Right cardiac atrium (tissue), 5 donors: ENCODE measurements at places on chromosomes 11 and 22.

- no peak for DNase-seq
Measured at GRCh38 chr11:113563766-113564526, 88.7 kb upstream of the DRD2 start.

DNA sequence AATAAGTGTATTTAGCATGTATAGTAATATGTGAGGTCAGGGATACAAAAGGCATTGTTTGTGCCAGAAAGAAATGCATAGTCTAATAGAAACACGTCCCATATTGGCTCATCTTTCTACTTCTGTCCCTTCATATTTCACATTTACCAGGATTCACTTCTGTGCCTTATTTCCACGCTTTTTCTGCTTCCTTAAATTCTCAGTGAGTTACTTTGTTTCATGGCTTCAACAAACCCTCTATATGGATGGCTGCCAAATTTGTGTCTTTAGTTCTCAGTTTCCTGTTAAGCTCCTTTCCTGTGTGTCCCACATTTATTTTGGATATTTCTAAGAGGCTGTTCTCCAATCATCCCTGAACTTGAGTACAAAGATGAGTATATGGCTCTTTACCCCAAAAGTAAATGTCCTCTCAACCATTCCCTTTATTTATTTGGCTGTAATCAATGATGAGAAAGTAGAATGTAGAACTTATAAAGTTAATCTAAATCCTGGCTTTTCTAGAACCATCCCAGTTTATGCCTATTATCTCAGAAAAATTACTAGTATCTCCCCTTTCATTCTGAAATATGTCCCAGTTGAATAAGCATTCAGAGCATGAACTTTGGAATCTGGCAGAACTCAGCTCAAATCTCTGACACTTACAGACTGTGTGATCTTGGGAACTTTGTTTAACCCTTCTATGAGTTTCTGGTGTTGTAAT lies 23.5 kb downstream of the OR8B12 start:
- DNase-seq = no peak

DNA sequence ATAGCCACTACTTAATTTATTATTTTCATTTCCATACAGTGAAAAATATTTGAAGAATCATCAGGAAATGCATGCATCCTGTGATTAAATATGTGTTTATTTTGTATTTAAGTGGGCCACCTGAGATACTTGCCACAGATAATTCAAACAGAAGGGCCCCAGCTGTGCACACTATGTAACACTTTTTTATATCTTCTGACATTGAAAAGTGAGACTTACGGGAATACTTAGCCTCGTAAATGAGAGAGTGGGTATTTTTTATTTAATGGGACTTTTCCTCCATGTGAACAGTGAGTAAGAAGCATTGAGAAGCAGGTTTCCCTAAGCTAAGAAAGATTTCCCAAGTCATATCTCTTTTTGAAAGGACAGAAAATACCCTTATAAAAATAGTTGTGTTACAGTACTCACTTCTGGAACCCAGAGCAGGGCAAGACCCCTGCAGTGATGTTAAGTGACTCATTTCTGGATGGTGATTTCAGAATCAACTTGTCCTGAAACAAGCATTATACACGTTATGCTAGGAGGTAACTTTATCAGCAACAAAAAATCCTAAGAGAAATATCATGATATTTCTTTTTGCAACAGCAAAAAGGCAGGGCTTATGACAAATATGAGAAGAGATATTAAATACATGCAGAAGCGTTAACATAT lies 478.1 kb upstream of the CHORDC1 start:
- DNase-seq = no peak

GRCh38 chr11:94924612-94925011 lies 48.7 kb downstream of the CWC15 start:
- no peak for DNase-seq

DNA sequence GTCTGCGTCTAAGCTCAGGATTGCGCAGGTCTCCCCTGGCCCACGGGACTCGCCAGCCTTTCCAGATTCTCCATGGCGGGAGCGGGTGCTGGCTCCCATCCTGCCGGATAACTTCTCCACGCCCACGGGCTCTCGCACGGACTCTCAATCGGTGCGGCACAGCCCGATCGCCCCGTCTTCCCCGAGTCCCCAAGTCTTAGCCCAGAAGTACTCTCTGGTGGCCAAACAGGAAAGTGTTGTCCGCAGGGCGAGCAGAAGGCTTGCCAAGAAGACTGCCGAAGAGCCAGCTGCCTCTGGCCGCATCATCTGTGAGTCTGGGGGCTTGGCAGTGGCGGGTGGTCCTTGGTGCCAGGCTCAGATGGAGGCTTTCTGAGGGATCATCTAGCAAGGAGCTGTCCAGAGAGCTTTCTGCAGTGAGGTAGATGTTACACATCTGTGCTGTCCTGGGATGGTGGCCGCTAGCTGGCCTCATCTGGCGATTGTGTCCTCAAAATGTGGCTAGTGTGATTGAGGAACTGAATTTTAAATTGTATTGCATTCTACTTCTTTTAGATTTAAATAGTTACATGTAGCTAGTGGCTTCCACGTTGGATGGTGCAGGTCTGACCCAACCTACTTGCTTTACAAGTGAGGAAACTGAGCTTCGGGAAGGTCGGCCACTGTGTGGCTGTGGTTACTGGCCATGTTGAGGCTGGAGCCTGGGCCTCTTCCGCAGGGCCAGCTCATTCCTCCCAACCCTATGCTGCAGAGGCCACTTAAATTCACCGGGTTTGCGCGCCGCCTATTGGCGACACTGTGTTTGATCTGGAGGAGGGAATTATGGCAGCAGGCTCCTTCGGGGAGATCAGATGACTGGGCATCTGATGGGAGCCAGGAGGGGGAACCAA lies 6.7 kb downstream of the INCENP start:
- peak; percentile 58 for DNase-seq

DNA sequence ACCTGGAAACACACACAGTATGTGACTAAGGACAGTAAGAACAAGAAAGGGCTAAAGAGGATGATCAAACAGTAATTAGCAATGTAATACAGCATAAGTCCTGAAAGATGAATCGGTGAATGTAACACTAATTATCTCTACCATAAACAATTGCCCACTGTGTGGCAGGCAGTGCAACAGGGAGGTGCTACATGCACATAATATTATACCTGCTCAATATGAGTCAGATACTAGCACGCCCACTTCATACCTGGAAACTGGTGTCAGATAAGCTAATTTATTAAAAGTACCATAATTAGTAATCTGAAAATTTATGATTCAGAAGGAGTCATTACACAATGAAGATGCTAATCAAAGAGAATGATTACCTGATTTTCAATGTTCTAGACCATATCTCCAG lies 14.9 kb downstream of the CASP12 start:
- DNase-seq = no peak

DNA sequence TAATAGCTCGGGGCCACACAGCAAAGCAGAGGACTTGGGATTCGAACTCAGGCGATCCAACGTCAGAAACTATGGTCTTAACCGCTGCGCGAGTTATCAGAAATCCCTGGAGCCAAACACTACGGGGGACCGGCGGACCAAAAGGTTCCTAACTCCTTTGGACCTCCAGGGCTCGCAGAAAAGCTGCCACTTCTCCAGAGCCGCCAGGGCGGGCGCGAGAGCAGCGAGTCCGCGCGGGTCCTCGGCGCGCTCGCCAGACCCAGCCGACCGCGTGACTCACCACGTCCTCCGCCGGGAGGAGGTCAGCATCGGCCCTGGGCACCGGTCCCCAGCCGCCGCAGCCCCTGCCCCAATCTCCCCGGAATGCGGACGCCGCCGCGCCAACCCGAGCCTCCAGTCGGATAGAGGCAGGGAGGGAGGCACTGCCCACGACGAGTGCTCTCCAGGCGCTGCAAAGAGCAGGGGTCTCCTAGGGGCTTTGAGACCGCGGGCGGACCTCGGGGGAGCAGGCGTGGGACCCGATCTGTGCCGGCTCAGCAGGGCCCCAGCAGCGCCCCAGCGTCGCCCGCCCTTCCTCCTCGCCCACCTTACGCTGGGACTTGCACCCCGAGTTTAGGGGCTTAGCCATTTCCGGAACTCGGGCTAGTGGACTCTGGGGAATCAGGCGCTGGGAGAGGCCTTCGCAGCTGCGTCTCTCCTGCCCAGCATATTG lies 6.2 kb upstream of the ALX4 start:
- peak; percentile 76 for DNase-seq

- peak; percentile 19 for DNase-seq
Measured at GRCh38 chr11:1547467-1548098, 24.5 kb downstream of the DUSP8 start.

DNA sequence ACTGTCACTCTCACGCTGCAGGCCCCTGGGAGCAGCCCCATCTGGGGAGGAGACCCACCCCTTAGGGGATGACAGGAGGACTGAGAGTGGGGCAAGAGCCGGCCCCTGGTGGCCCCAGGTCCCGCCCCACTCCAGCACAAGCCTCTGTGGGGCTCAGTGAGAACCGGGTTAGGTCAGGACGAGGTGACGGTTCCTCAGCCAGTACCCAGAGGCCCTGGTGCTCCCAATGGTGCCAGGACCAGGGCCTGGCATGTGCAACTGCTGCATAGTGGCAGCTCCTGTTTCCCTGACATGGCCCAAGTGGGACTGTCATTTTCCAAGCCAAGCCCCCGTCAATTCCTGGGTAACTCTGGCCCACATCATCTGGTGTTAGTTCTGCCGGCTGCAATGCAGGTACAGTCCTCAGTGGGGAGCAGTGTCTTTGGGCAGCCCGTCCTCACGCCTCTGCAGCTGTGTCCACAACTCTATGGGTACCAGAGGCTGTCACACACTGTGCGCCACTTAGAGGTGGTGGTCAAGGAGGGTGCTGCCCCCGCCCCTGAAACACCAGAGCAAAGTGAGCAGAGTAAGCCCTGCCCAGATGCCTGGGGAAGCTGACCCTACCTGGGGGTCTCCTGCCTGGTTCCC lies 15.9 kb downstream of the CHID1 start:
- DNase-seq = no peak

DNA sequence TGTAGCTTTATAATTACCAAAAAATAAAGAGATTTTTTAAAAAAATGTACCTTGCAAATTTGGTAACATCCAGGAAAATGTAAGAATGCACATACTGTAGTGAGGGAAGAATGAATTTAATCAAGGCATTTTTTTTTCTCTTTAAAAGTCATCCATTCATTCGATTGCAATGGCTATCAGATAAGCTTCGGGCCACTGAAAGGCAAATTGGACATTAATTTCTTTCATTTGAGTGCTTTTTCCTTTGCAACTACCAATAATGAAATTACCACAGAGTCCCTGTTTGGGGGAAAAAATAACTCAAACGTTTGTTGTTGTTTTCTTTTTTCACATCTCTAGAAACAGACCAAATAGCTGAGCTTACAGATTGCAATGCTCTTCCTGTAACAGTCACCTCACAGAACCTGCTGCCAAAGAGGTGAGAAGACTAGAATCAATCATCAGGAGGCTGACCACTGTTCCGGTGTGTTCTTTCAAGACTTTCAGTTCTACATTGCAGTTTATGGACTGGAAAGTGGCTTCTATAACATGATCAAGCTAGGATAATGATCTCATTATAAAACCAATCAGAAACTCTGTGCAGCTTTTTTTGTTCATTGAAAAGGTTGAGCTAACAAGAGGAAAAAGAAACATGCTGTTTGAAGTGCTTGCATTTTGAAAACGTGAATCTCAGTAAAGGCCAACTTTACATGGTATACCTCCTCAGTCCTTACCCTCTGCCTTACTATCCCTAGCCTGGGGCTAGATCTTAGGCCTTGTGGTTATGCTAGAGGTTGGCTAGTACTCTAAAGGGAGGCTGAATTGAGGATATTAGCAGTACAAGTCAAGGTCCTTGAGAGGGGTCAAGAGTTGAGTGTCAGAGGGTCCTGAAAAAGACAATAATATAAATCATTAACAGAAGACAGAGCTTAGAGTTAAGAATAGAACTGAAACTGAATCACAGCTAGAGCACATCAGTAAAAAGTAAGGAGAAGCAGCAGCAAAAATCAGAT lies 1276.1 kb downstream of the LRRC4C start:
- DNase-seq = no peak

GRCh38 chr11:107741044-107741823 lies 29.4 kb upstream of the SLN start:
- no peak for DNase-seq

DNA sequence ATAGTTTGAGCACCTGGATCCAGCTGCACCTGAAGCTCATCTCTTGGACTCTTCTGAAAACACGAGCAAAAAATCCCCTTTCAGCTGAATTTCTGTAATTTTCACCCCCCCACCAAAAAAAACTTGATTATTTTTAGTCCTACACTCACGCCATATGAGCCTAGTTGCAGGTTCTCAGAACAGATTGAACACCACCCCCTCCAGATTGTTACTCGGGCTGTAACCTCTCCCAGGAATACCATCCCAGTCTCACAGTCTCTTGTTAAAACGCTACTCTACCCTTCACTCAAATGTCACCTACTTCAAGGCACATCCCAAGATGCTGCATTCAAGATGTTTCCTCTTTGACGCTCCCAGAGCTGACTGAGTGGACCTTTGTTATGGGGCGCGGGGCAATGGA lies 96.3 kb upstream of the PRDM11 start:
- no peak for DNase-seq

- DNase-seq = no peak
Measured at GRCh38 chr11:122162095-122162494, 46.1 kb upstream of the BLID start.

GRCh38 chr11:115766561-115766960 lies 262.3 kb upstream of the CADM1 start:
- DNase-seq = no peak

GRCh38 chr11:109783840-109784239 lies 309.4 kb upstream of the ZC3H12C start:
- DNase-seq = no peak

DNA sequence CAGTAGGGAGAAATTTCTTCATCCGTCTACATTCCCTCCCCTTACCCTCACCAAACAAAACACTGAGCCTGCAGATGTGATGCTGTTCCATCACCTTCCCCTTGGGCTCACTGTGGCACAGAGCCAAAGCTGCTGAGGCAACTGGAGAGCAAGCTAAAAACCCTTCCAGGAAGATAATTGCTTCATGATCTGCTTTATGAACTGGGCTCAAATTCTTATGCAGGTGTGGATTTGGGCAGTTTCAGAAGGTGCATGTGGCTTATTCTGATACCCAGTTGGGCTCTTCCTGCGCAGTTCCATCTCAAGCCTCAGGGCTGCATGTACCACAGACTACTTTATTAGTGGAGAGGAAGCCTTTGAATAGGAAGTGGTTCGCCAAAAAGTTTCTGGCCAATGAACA lies 58.3 kb downstream of the AAMDC start:
- DNase-seq = peak; percentile 80

DNA sequence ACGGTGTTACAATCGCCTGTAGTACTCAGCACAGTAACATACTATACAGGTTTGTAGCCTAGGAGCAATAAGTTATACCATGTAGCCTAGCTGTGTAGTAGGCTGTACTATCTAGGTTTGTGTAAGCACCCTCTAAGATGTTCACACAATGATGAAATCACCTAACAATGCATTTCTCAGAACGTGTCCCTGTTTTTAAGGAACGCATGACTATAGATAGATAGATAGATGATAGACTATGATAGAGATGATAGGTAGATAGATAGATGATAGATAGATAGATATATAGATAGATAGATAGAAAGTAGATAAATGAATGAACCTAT lies 203.9 kb downstream of the FAM76B start:
- no peak for DNase-seq

GRCh38 chr11:116703421-116703820 lies 69.4 kb downstream of the BUD13 start:
- peak; percentile 17 for DNase-seq
